Pulmonary artery endothelial cell (primary cell): ENCODE measurements at places on chromosomes 2 and 18. TPM values are rescaled to one million over a fixed set of nuclear protein-coding genes. Genes with fewer than 3 reads are reported as not detected.

The FHOD3 gene
- 0.07 TPM in 2 replicates for total RNA-seq

The ANXA4 gene
- total RNA-seq, result 56.6 and 70.8 TPM in 2 replicates

The TLX2 gene
- total RNA-seq, result not detected in 2 replicates

The HSPD1 gene
- total RNA-seq, result 183 and 512 TPM in 2 replicates

The RGPD8 gene
- 7.5 and 12.6 TPM in 2 replicates for total RNA-seq

The DNAH6 gene
- not detected in 2 replicates for total RNA-seq

The PROKR1 gene
- total RNA-seq, result not detected in 2 replicates

The UGT1A10 gene
- total RNA-seq, result not detected in 2 replicates

The DPYSL5 gene
- total RNA-seq, result not detected in 2 replicates

The PSTPIP2 gene
- 2.0 and 7.5 TPM in 2 replicates for total RNA-seq

The PPP1R1C gene
- total RNA-seq, result 0.07 TPM in 1 of 2 replicates, not detected in the other

The GALR1 gene
- total RNA-seq, result not detected in 2 replicates

The GCKR gene
- 7.5 and 7.8 TPM in 2 replicates for total RNA-seq

The ATOH8 gene
- total RNA-seq, result 5.7 and 23.8 TPM in 2 replicates

The LBX2 gene
- total RNA-seq, result 2.4 and 4.2 TPM in 2 replicates

The IHH gene
- under 0.01 TPM in 1 of 2 replicates, not detected in the other for total RNA-seq

The REEP1 gene
- total RNA-seq, result 0.25 and 0.26 TPM in 2 replicates

The SERPINB4 gene
- not detected in 2 replicates for total RNA-seq

The IDH1 gene
- 111 and 190 TPM in 2 replicates for total RNA-seq

The TCF23 gene
- total RNA-seq, result not detected in 2 replicates
